ENCODE measurements at places on chromosomes 16 and 17. TPM values are rescaled to one million over a fixed set of nuclear protein-coding genes. Genes with fewer than 3 reads are reported as not detected.

GRCh38 chr17:58504826-58505351 lies 9.5 kb downstream of the MTMR4 start:
- H3K4me1 ChIP-seq, result no peaks in the 10 kb centered on the region
- no peak overlapping the region for H3K27ac ChIP-seq
- peaks cover 56% of the 10 kb centered on the region for H3K36me3 ChIP-seq
- no peak overlapping the region for H3K4me3 ChIP-seq
- no peak for DNase-seq

- no peak overlapping the region for H3K4me3 ChIP-seq
- H3K36me3 ChIP-seq, result no peaks in the 10 kb centered on the region
- H3K27ac ChIP-seq, result no peak overlapping the region
- no peak for DNase-seq
Measured at GRCh38 chr17:45935197-45935709, 40.9 kb downstream of the MAPT start.

DNA sequence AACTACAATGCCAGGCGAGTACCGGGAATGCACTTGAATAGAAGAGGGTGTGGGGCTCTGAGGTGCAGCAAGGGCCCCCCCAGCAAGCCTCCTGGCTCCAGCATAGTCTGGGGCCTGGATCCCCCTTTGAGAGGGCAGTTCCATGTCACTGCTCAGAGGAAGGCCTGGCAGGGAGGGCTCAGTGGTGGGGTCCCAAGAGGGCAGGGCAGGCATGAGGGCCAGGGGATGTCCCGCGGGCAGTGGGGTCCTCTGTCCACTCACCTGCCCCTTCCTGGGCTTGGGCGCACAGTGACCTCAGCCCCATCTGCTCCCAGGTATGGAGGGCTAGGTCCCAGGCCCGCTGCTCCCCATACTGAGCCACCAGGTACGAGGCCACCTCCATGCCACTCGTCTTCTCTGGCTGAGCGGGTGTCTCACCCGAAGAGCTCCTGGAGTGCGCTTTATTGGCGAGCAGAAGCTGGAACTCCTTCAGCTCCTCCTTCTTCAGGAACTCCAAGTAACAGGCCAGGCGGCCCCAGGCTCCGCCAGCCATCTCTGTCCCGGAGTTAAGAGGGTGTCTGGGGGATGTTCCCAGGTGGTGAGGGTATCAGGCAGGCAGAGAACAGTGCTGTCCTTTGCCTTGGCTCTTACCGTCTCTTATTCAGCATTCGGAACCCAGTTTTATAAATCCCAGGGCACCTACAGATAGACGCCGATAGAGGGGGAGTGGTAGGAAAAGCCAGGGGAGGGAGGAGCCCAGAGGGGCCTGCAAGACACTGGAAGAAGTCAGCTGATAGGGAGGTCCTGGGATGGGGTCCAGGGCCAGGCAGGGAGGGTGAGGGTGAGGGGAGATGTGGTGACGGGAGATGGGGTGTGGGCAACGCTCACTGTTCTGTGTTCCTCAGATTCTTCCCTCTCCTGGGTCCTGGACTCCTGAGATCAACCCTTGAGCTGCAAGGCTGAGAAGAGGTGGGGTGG lies 605 bp downstream of the NLRP1 start:
- no peaks in the 10 kb centered on the region for H3K4me1 ChIP-seq
- no peaks in the 10 kb centered on the region for H3K27me3 ChIP-seq
- DNase-seq, result no peak
- H3K4me3 ChIP-seq, result peak overlapping the region; percentile 55

DNA sequence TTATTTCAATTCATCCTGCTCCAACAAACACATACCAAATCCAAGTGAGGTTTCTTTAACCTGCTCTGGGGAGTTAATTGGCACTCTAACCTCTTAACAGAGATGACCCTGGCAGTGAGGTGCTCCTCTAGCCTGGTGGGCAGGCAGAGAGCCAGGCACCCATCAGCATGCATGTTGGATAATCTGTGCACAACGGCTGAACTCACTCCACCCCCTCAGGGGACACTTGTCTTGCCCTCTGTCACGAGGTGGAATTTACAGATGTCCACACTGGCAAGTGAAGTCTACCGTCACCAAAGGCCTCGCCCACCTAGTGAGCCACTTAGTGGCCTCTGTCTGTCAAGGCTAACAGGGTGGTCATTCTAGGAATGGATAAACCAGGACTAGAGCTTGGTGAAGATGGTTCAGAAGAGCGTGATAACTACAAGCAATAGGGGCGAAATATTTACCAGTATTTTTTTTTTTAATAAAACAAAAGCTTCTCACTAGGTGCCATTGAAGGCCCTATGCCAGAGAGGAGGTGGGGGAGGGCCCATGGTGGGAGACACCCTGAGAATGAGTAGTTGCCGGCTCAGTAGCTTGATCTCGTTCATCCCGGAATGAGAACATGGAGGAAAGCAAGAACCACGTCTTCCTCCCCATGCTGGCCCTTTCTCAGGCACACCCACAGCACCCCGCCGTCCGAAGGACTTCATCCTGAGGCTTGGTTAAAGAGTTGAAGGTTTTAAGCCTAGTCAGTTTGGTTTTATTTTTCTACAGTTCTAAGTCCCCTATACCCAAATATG lies 25.2 kb downstream of the PLD6 start:
- no peaks in the 10 kb centered on the region for H3K27me3 ChIP-seq
- H3K4me3 ChIP-seq, result no peak overlapping the region
- H3K4me1 ChIP-seq, result no peaks in the 10 kb centered on the region
- no peak for DNase-seq
- peaks cover 57% of the 10 kb centered on the region for H3K36me3 ChIP-seq
- H3K27ac ChIP-seq, result no peak overlapping the region

DNA sequence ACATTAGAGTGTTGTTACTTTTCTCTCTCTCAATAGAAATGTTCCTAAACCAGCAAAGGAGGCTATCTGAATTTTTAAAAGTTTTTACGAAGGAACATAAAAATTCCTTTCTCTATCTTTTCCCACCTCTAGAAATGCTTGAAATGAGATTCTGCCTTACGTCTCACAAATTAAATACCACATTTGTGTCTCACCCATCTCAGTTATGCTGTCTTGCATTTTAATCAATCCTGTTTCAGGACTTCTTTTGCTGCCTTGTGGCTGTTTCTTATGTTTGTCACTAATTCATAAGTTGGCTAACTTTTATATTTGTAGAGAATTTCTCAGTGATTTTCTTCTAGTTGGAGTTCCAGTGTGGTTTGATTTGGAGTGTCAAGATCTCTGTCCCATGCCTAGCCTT lies 3.5 kb downstream of the OMG start:
- no peak overlapping the region for H3K27ac ChIP-seq
- no peaks in the 10 kb centered on the region for H3K27me3 ChIP-seq
- H3K36me3 ChIP-seq, result peaks cover 2% of the 10 kb centered on the region
- no peak overlapping the region for H3K4me3 ChIP-seq

- no peaks in the 10 kb centered on the region for H3K36me3 ChIP-seq
- peaks cover 10% of the 10 kb centered on the region for H3K4me1 ChIP-seq
Measured at GRCh38 chr16:11333702-11334101, 11.6 kb upstream of the RMI2 start.

GRCh38 chr16:55302635-55303034 lies 21.4 kb upstream of the IRX6 start:
- H3K27me3 ChIP-seq, result peaks cover 10% of the 10 kb centered on the region

DNA sequence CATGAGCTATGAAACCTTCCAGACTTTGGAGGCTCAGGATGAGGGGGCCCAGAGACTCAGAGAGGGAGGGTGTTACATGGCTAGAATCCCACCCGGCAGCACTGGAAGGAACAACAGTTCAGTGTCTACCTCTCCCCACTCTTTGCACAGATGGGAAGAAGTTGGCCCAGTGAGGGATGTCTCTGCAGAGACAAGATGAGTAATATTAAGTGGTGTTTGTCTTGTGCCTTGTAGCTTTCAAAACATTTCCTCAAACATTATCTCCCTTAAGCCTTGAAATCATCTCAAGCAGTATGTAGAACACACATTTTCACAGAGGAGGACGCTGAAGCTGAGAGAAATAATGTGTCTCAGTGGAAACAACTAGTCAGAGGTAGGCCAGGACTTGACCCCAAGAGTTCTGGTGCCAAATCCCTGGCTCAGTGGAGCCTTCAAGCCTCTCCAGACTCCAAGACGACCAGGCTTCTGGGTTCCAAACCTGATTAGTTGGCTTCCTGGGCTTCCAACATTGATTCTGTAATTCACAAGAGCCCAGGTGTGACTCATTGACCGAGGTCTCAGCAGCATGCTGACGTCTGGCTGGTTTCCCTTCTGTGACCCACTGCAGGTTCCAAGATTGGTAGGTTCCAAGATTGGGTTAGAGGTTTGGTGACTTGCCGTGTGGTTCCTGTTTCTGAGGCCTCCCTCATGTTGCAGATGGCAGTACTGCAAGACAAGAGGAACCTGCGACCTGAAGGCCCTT lies 7.4 kb downstream of the RNF112 start:
- no peaks in the 10 kb centered on the region for H3K36me3 ChIP-seq
- no peak overlapping the region for H3K27ac ChIP-seq
- no peak overlapping the region for H3K4me3 ChIP-seq
- H3K4me1 ChIP-seq, result no peaks in the 10 kb centered on the region

DNA sequence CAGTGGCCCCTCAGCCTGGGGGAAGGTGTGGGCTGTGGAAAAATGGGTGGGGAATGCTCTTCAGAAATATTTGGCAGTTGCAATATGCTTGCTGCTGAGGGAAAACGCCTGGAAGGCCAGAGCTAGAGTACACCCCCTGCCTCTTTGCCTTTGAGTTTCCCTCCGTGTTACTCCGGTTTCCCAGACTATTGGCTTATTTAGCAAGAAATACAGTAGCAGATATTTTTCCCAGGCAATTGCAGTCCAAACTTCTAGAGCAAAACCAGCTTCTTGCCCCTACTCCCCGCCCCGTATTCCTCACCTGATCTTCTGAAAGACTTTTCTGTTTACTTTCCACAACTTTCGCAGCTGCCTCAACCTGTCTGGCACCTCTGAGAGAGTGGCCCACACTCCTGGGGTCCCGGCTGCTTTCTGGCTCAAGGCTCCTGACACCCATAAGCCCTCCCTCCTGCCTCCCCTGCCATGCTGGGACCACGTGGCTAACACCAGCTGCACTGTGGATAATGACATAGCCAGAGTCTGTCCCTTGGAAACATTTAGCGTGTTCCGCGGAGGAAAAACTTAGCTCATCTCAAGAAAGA lies 45.8 kb upstream of the HELZ start:
- H3K27ac ChIP-seq, result no peak overlapping the region
- DNase-seq, result peak; percentile 71
- H3K4me3 ChIP-seq, result no peak overlapping the region

- H3K4me3 ChIP-seq, result no peak overlapping the region
- H3K27ac ChIP-seq, result no peak overlapping the region
- no peaks in the 10 kb centered on the region for H3K36me3 ChIP-seq
- DNase-seq, result no peak
- peaks cover 3% of the 10 kb centered on the region for H3K4me1 ChIP-seq
Measured at GRCh38 chr17:59751955-59752413, 44.5 kb downstream of the VMP1 start.

DNA sequence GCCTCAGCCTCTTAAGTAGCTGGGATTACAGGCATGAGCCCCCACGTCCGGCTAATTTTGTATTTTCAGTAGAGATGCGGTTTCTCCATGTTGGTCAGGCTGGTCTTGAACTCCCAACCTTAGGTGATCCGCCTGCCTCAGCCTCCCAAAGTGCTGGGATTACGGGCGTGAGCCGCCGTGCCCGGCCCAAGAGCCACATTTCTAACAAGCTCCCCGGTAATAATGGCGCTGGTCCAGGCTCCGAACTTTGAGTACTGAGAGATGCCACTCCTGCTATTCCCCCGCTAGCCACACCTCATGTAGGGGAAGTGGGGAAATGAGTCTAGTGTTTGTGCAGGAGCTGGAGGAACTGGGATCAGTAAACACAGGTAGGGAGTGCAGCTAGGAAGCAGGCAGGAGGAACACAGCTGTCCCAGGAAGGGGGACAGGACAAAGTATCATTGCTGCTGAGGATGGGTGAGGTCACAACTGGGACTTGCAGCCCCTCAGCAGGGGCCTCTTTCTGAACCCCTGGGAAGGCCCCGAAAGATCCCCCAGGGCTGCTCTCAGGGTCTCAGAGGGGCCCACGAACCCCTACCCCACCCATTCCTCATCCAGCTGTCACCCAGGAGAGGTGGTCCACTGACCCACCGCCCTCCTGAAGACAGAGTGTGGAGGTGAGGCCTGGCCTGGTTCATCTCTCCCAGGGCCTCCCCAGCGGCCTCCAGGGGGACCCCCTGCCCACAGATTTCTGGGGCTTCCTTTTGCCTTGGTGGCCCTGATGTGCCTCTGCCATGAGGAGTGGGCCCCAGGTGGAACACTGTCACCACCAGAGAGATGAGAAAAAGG lies 3.7 kb upstream of the KREMEN2 start:
- no peaks in the 10 kb centered on the region for H3K36me3 ChIP-seq
- H3K27ac ChIP-seq, result no peak overlapping the region
- H3K4me3 ChIP-seq, result no peak overlapping the region
- no peak for DNase-seq
- peaks cover 6% of the 10 kb centered on the region for H3K4me1 ChIP-seq
- H3K27me3 ChIP-seq, result peaks cover 30% of the 10 kb centered on the region

DNA sequence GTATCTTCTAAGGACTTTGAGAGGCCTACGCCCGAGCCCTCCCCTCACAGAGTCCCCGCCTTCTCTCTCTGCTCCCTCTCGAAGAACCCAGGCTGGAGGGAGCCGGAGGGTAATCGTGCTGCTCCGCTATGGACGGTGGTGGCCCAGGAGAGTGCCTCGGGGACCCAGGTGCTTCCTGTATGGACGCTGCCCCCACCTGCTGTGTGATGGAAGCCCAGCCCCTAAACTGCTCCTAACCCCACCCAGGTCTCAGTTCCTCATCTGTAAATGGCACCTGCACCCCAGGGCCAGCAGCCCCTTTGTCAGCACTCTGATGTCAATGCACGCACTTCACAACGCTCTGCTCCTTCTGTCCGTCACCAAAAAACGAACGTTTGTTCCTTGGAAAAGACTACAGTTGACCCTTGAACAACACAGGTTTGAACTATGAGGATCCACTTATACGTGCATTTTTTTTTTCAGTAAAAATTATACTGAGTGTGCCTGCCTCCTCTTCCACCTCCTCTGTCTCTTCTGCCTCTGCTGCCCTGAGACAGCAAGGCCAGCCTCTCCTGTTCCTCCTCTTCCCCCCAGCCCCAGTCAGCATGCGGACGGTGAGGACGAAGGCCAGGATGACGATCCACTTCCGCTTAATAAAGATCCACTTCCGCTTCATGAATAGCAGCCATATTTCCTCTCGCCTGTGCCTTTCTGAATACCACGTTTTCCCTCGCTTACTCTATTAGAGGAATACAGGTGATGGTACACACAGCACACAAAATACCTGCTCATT lies 118.3 kb downstream of the BANP start:
- H3K4me1 ChIP-seq, result no peaks in the 10 kb centered on the region
- H3K27me3 ChIP-seq, result no peaks in the 10 kb centered on the region
- H3K4me3 ChIP-seq, result no peak overlapping the region
- no peak for DNase-seq

DNA sequence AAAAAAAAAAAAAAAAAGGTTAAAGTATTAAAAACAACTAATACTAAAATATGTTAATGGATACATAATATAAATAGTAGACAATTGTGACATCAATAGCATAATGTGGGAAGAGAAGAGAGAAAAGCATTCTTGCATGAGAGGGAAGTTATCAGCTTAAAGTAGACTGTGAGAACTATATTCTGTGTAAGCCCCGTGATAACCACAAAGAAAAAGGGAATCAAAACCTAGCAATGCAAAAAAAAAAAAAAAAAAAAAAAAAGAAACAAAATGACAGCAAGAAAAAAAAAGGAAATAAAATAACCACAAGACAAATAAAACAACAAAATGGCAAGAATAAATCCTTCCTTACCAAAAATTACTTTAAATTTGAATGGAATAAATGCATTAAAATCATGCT lies 39.8 kb upstream of the MYLK3 start:
- H3K4me3 ChIP-seq, result no peak overlapping the region
- no peak for DNase-seq
- no peaks in the 10 kb centered on the region for H3K4me1 ChIP-seq

The SPAG7 gene
- polyA plus RNA-seq, result 76.2 TPM

The ZNF267 gene
- polyA plus RNA-seq, result 5.6 TPM

The TMIGD1 gene
- polyA plus RNA-seq, result not detected

The BCO1 gene
- 0.24 TPM for polyA plus RNA-seq

The CNTNAP1 gene
- 5.4 TPM for polyA plus RNA-seq

The GAS2L2 gene
- polyA plus RNA-seq, result 1.6 TPM

The EFNB3 gene
- polyA plus RNA-seq, result 0.87 TPM

The CHST4 gene
- polyA plus RNA-seq, result 0.92 TPM

Measured in lung (tissue), 17 donors.